ENCODE measurements at places on chromosomes 6 and 20.

- no peak for DNase-seq
Observed at GRCh38 chr6:33651403-33651802, 30.3 kb downstream of the ITPR3 start.

DNA sequence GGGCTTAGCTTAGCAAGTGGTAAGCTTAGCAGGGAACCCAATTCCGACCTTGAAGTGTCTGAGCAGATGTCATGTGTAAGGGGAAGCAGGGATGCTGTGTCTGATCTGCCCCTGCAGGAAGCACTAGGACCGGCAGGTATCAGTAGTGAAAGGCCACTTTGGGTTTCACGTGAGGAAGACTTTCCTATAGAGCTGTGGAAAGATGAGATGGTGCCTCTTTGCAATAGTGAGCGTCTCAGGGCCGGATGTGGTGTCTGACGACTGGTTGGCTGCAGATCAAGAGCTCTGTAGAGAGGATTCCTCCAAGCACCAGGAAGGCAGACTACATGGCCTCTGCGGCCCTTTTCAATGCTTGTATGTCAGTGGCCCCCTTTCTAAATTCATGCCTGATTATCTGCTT is 98.3 kb downstream of the TIAM2 start:
- no peak for DNase-seq

DNA sequence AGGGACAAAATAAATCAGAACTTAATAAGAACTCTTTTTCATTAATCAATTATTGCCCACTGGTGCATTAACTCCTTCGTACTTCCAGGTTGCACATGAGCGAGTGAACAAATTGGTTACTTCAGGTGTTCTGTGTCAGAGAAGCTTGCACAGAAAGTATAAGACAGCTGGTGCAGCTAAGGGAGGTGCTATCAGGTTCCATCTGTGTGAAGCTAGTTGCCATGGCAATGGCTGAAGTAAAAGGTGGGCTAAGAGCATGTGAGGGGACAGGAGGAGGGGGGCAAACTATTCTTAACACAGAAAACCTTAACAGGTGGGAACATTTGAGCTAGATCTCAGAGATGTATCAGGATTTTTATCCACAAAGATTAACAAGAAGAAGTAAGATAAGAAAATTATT is 81.6 kb downstream of the MANEA start:
- DNase-seq = no peak

DNA sequence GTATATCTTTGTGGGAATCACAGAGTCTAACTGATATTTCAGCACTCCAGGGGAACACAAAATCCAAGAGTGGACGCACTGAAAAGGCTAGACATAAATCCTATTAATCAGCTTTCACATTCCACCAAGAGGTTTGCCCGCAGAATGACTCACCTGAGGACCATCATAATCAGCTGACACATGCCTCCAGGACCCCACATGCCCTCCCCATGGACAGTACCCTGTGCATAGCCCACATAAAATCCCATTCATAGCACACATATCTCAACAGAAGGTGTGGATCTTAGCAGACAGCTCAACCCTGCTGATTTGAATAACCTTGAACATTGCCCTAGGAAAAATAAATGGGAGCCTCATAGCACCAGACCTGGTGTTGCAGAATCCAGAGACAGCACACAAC is 246.8 kb upstream of the TENT5A start:
- DNase-seq = no peak

DNA sequence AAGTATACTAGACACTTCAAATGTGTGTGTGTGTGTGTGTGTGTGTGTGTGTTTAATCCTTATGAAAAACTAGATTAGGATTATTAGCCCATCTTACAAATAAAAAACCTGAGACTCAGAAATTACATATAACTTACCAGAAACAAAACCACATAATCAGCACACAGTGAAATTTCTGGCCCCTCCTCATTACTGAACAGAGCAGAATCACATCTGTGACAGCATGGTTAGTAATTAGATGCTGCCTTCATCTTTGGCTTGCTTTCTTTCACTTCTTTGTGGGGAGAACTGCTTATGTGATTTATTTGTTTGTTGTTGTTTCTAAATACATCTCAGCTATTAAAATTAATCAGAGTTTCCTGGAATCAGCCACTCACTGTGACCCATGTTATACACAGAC is 267.1 kb downstream of the TENT5A start:
- no peak for DNase-seq
